Activated CD4-positive, alpha-beta memory T cell treated with anti-CD3 and anti-CD28 coated beads for 36 hours (primary cell): ENCODE measurements at places on chromosomes 16 and 17. TPM values are rescaled to one million over a fixed set of nuclear protein-coding genes. Genes with fewer than 3 reads are reported as not detected.

ZP2 gene
- total RNA-seq: not detected

ASIC2 gene
- total RNA-seq: not detected

DNA sequence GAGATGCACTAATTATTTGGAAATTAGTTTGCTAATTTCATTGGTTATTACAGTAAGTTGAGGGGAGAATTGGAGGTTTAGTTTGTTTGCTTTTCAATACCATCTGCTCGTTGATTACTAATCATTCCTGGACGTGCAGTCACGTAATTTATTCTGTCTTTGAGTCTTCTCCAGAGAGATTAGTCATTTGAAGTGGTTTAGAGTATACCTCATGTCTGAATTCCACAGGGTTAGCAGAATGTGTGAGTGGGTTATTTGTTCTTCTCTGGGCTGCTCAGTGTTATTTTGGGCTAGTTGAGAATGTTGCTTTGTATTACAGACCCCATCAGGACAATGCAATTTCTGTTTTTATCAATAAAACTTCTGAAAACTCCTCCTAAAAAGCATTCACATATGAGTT, 265.0 kb downstream of the RBFOX1 start:
- no peak overlapping the region for H3K4me3 ChIP-seq
- no peaks in the 10 kb centered on the region for H3K27me3 ChIP-seq
- H3K27ac ChIP-seq: no peak overlapping the region
- DNase-seq: no peak
- H3K36me3 ChIP-seq: no peaks in the 10 kb centered on the region
- no peaks in the 10 kb centered on the region for H3K4me1 ChIP-seq

GRCh38 chr17:81537343-81537855, 9.2 kb downstream of the FSCN2 start:
- H3K36me3 ChIP-seq: peaks cover 14% of the 10 kb centered on the region
- H3K27ac ChIP-seq: no peak overlapping the region
- H3K27me3 ChIP-seq: peaks cover 14% of the 10 kb centered on the region
- H3K4me1 ChIP-seq: no peaks in the 10 kb centered on the region
- DNase-seq: peak; percentile 46
